Muscle of leg (tissue), 16 donors: ENCODE measurements at places on chromosomes 12 and 14.

DNA sequence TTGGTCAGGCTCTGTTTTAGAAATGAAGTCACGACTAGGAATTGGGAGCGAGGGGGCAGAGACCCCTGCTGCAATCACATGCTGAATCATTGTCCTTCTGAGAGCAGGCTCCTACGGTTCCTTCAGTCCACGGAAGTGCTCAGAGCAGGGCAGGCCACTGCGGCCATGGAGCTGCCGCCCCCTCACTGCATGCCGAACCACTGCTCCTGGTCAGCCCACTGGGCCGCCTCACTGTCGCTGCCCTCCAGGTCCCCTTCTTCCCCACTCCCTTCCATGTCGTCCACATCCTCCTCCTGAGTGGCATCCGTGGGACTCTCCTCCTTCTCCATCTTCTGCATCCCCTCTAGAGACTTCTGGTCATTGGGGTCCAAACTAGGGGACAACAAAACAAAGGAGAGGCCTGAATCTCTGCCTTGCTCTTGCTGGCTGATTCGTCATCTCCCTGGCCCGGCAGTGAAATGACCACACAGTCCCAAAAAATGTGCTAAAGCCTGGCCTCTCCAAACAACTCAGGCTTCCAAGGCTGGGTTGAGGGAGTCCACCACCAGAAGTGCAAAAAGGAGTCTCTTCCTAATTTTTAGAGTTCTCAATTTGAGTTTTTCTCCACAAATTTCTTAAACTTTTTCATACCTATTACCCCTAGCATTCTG lies 29.4 kb downstream of the ANAPC7 start:
- peaks cover 75% of the 10 kb centered on the region for H3K36me3 ChIP-seq
- peaks cover 52% of the 10 kb centered on the region for H3K4me1 ChIP-seq
- H3K4me3 ChIP-seq: no peak overlapping the region
- H3K27ac ChIP-seq: peak overlapping the region; percentile 56

- no peaks in the 10 kb centered on the region for H3K27me3 ChIP-seq
- no peak overlapping the region for H3K27ac ChIP-seq
- peaks cover 3% of the 10 kb centered on the region for H3K4me1 ChIP-seq
- no peak overlapping the region for H3K4me3 ChIP-seq
Measured at GRCh38 chr14:102793531-102794328, 16.5 kb downstream of the TRAF3 start.

GRCh38 chr14:59120921-59121320 lies 67.5 kb upstream of the DAAM1 start:
- H3K27ac ChIP-seq: no peak overlapping the region
- no peaks in the 10 kb centered on the region for H3K27me3 ChIP-seq
- no peak overlapping the region for H3K4me3 ChIP-seq

DNA sequence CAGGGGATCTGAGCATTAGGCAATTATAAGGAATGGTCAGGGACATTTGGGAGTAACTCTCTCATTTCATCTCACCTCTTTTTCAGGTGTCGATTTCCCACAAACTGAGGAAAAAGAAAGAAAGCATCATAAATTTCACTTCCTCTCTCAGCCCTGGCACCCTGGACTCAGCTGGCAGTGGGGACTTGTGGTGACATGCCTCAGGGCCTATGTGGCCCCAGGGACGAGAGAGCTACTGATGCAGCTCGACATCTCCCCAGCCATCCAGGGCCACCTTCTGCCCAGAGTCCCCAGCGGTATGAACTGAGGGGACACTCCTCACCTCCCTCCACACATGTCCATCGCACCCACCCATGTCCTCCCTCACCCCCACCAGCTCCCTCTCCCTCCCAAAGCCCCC lies 11.7 kb downstream of the TNFRSF1A start:
- H3K36me3 ChIP-seq: peaks cover 65% of the 10 kb centered on the region
- no peak overlapping the region for H3K27ac ChIP-seq
- H3K4me3 ChIP-seq: no peak overlapping the region
- peaks cover 41% of the 10 kb centered on the region for H3K4me1 ChIP-seq

DNA sequence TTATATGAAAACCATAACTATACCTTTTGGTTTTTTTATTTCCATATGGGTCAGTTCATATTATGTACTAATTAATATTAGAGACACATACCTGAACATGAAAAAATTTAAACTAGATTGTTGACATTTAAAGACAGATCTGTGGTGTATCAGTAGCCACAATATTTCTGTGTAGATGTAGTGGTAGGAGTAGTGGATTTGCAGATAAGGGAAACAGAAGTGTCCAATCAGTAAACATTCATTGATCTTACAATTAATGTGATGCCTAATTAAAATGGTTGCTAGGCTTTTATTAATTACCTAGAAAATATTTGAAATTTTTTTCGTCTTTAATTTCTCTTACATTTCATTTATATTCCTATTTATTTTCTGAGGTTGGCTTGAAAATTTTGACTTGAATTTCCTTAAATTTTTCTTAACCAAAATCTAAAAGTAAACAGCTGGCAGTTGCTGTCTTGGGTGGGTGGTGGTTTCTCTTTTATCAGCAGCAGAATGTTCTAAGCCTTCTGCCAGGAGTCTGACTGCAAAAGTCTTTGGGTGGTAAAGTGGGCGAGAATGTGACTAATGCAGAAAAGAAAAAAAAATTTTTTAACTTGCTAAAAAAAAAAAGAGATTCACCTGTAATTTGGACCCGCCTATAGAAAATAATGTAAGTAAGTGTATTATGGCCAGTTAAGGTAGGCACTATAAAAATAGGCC lies 2.4 kb downstream of the FGFR1OP2 start:
- no peaks in the 10 kb centered on the region for H3K27me3 ChIP-seq
- H3K36me3 ChIP-seq: no peaks in the 10 kb centered on the region
- no peak overlapping the region for H3K27ac ChIP-seq
- no peak for DNase-seq

GRCh38 chr14:53608369-53608768 lies 348.3 kb downstream of the BMP4 start:
- no peak for DNase-seq
- peaks cover 2% of the 10 kb centered on the region for H3K27me3 ChIP-seq
- no peak overlapping the region for H3K27ac ChIP-seq
- no peak overlapping the region for H3K4me3 ChIP-seq
- no peaks in the 10 kb centered on the region for H3K4me1 ChIP-seq

DNA sequence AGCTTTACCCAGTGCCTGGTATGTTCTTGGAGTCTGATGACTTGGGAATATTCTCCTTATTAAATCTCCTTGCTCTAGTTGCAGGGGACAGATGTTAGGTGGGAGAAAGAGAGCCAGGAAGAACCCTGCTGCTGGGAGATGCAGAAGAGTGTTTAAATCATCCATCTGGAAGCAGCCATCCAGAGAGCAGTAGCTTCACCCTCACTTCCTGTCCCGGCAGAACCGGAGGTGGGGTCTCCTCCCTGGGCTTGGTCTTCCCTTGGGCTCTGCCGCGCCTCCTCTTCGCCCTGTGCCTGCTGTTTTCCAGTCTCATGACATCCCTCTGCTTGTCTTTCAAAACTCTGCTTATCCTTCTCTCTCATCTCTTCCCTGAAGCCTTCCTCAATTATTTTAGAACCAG lies 15.5 kb downstream of the B4GALNT3 start:
- DNase-seq: no peak
- no peaks in the 10 kb centered on the region for H3K27me3 ChIP-seq
- no peak overlapping the region for H3K4me3 ChIP-seq
- H3K36me3 ChIP-seq: no peaks in the 10 kb centered on the region
- peaks cover 6% of the 10 kb centered on the region for H3K4me1 ChIP-seq
- H3K27ac ChIP-seq: no peak overlapping the region

- H3K27ac ChIP-seq: no peak overlapping the region
- H3K4me3 ChIP-seq: no peak overlapping the region
- H3K36me3 ChIP-seq: no peaks in the 10 kb centered on the region
- H3K4me1 ChIP-seq: peaks cover 2% of the 10 kb centered on the region
Measured at GRCh38 chr12:63963868-63964267, 119.4 kb downstream of the SRGAP1 start.

- DNase-seq: no peak
- no peak overlapping the region for H3K4me3 ChIP-seq
- no peaks in the 10 kb centered on the region for H3K36me3 ChIP-seq
- no peak overlapping the region for H3K27ac ChIP-seq
Measured at GRCh38 chr12:96495841-96496545, 6.6 kb downstream of the CFAP54 start.

- H3K4me1 ChIP-seq: peaks cover 6% of the 10 kb centered on the region
- no peak overlapping the region for H3K4me3 ChIP-seq
- no peaks in the 10 kb centered on the region for H3K36me3 ChIP-seq
- no peaks in the 10 kb centered on the region for H3K27me3 ChIP-seq
- peak; percentile 70 for DNase-seq
Measured at GRCh38 chr14:68099495-68100045, 280.0 kb downstream of the RAD51B start.

GRCh38 chr12:70724444-70724843 lies 87.2 kb upstream of the PTPRB start:
- no peaks in the 10 kb centered on the region for H3K4me1 ChIP-seq
- DNase-seq: no peak
- H3K4me3 ChIP-seq: no peak overlapping the region
- no peaks in the 10 kb centered on the region for H3K27me3 ChIP-seq

- no peaks in the 10 kb centered on the region for H3K4me1 ChIP-seq
- H3K27me3 ChIP-seq: peaks cover 21% of the 10 kb centered on the region
- DNase-seq: no peak
- no peak overlapping the region for H3K27ac ChIP-seq
Measured at GRCh38 chr12:131437706-131438492, 273.0 kb upstream of the SFSWAP start.

GRCh38 chr14:59483363-59483762 lies 845 bp downstream of the L3HYPDH start:
- DNase-seq: peak; percentile 48
- H3K36me3 ChIP-seq: peaks cover 15% of the 10 kb centered on the region
- peaks cover 17% of the 10 kb centered on the region for H3K4me1 ChIP-seq
- H3K27me3 ChIP-seq: no peaks in the 10 kb centered on the region
- H3K4me3 ChIP-seq: peak overlapping the region; percentile 68

DNA sequence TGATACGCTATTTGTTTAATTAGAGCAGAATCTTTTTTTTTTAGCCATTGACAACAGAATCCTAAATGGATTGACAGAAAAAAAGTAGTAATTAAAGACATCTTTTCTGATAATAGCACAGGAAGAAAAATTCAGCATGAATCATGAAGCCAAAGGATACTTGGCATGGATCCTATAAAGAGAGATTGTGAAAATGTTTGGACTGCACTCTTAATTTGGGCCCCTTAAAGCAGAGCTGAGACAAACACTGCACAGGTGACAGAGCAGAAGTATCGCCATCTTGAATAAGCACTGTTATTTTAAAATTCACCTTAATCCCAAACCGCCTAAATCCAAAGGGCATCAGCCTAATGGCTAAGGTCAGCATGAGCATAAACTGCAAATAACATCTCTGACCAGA lies 48.8 kb upstream of the SEL1L start:
- H3K4me1 ChIP-seq: no peaks in the 10 kb centered on the region
- H3K36me3 ChIP-seq: no peaks in the 10 kb centered on the region
- H3K4me3 ChIP-seq: no peak overlapping the region

DNA sequence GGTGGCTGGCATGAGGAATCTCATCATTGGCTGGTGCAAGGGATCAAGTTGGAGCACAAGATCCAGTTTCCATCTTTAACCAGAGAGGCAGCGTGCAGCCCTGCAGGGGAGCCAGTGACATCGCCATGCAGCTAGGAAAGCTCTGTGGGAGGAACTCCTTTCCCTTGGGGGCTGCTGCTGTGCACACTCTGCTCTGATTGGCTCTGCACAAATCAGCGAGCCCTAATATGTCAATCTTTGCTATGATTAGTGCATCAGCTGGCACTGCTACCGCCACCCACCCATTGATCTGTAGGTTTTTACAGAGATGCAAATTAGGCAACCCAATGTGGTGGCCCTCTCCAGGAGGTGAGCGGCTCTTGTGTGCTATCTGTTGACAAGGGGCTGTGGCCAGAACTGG lies 262.6 kb downstream of the PCNX1 start:
- H3K36me3 ChIP-seq: no peaks in the 10 kb centered on the region
- no peak overlapping the region for H3K4me3 ChIP-seq
- no peak overlapping the region for H3K27ac ChIP-seq
- H3K27me3 ChIP-seq: peaks cover 2% of the 10 kb centered on the region
- peaks cover 5% of the 10 kb centered on the region for H3K4me1 ChIP-seq

GRCh38 chr12:6869049-6870021 lies 2.0 kb downstream of the TPI1 start:
- no peaks in the 10 kb centered on the region for H3K27me3 ChIP-seq
- peak overlapping the region; percentile 93 for H3K27ac ChIP-seq
- H3K36me3 ChIP-seq: peaks cover 52% of the 10 kb centered on the region
- DNase-seq: peak; percentile 88
- peaks cover 57% of the 10 kb centered on the region for H3K4me1 ChIP-seq
- H3K4me3 ChIP-seq: peak overlapping the region; percentile 85

- no peak overlapping the region for H3K4me3 ChIP-seq
- H3K4me1 ChIP-seq: peaks cover 17% of the 10 kb centered on the region
- no peak overlapping the region for H3K27ac ChIP-seq
- H3K27me3 ChIP-seq: no peaks in the 10 kb centered on the region
Measured at GRCh38 chr14:94116701-94117100, 6.2 kb downstream of the IFI27 start.

- no peaks in the 10 kb centered on the region for H3K36me3 ChIP-seq
- no peak overlapping the region for H3K4me3 ChIP-seq
- no peak overlapping the region for H3K27ac ChIP-seq
- H3K4me1 ChIP-seq: no peaks in the 10 kb centered on the region
- DNase-seq: no peak
Measured at GRCh38 chr14:40221428-40221827, 789.2 kb upstream of the FBXO33 start.

DNA sequence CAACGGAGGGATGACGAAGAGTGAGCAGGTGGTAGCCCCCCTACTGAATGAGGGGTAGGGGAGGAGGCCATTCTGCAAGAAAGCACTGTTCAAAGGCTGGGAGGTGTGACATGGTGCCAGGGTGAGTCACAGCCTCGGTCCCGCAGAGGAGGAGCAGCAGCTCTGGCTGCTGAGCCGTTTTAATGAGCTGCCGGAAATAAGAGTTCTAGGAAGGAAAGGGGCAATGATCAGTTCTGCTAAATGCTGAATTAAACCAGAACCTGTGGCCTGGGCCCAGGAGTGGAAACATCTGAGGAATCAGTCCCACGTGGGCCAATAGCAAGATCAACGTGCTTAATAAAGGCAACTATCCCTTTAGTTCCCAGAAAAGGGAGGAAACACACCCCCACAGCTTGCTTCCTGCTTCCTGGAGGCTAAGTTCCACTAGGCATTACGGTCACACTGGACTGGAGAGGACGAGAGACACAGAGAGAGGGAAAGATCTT lies 3.6 kb downstream of the ABCD4 start:
- peak; percentile 67 for DNase-seq
- peaks cover 56% of the 10 kb centered on the region for H3K36me3 ChIP-seq
- no peaks in the 10 kb centered on the region for H3K27me3 ChIP-seq
- H3K4me3 ChIP-seq: no peak overlapping the region
- peaks cover 17% of the 10 kb centered on the region for H3K4me1 ChIP-seq

GRCh38 chr14:68285421-68286179 lies 466.0 kb downstream of the RAD51B start:
- no peaks in the 10 kb centered on the region for H3K36me3 ChIP-seq
- no peak overlapping the region for H3K4me3 ChIP-seq
- DNase-seq: no peak
- H3K27ac ChIP-seq: no peak overlapping the region
